Upper lobe of left lung (tissue), 6 donors: ENCODE measurements at places on chromosomes 6 and 20.

DNA sequence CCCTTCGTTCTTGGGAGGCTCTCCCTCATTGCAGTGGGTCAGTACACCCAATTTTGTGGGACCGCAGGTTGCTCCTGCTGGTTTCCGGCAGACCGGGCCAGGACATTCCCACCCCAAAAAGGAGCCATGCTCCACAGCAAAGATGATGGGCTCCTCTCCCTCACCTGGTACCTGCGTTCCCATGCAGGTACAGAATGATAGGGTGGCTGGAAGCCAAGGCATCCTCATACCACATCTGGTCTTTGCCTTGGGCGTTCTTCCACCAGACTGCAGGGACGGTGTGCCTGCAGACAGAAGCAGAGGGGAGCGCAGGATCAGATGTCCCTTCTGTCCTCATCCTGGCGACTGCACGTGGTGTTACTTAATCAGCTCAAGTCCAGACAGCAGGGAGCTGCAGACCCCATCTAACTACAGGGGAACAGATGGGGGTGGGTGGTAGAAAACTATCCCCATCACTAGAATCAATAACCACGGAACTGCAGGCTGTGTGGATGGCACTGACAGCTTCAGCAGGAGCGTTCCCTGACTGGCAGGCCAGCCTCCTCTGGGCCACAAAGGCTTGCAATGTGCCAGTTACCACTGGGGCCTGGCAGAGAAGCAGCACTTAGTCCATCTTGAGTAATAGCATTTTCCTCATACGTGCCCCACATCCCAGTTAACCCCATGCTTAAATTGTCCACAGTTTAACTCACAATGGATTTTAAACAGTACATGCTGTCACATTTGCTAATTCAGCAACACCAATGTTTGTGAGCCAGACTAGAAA, 70.4 kb downstream of the ABHD12 start:
- no peak for DNase-seq

GRCh38 chr6:165321555-165322145, 12.2 kb upstream of the C6orf118 start:
- DNase-seq: no peak

GRCh38 chr20:41631826-41632225, 13.6 kb upstream of the CHD6 start:
- DNase-seq: no peak

- DNase-seq: no peak
Observed at GRCh38 chr6:165229216-165229615, 80.2 kb downstream of the C6orf118 start.

- no peak for DNase-seq
Observed at GRCh38 chr6:84329077-84329476, 101.6 kb upstream of the CEP162 start.

GRCh38 chr6:121816906-121817540, 381.6 kb downstream of the GJA1 start:
- no peak for DNase-seq

GRCh38 chr6:80263585-80263984, 157.1 kb downstream of the BCKDHB start:
- no peak for DNase-seq

GRCh38 chr6:158552055-158552795, 7.7 kb upstream of the TMEM181 start:
- no peak for DNase-seq
